Mesothelial cell of epicardium (in vitro differentiated cells): ENCODE measurements at places on chromosomes 7 and 10.

- no peak for DNase-seq
Observed at GRCh38 chr10:3954615-3955014, 169.6 kb upstream of the KLF6 start.

GRCh38 chr10:96651998-96652431 lies 65.2 kb upstream of the TM9SF3 start:
- DNase-seq, result no peak

- DNase-seq, result no peak
Observed at GRCh38 chr7:156539999-156540398, 100.6 kb upstream of the RNF32 start.

- peak; percentile 54 for DNase-seq
Observed at GRCh38 chr10:78700413-78700812, 368.4 kb upstream of the ZMIZ1 start.

DNA sequence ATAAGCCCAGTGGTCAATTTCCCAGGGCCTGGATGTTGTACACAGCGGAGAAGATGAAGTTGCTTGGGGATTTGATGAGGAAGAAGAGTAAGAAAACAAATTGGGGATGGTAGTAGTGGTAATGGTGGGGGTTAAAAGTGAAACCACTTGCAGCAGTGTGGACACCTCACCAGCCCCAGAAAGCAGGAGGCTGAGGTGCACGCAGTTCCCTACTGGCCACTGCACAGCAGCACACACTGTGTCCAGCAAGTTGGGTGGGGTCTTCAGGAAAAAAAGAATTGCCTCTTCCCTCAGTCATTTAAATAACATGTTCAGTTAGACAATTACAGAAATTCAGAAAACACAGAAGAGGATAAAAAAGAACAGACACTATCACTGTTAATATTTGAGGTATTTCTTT lies 96.6 kb downstream of the TAX1BP1 start:
- no peak for DNase-seq

- DNase-seq, result no peak
Observed at GRCh38 chr10:29479081-29479925, 155.5 kb downstream of the SVIL start.

DNA sequence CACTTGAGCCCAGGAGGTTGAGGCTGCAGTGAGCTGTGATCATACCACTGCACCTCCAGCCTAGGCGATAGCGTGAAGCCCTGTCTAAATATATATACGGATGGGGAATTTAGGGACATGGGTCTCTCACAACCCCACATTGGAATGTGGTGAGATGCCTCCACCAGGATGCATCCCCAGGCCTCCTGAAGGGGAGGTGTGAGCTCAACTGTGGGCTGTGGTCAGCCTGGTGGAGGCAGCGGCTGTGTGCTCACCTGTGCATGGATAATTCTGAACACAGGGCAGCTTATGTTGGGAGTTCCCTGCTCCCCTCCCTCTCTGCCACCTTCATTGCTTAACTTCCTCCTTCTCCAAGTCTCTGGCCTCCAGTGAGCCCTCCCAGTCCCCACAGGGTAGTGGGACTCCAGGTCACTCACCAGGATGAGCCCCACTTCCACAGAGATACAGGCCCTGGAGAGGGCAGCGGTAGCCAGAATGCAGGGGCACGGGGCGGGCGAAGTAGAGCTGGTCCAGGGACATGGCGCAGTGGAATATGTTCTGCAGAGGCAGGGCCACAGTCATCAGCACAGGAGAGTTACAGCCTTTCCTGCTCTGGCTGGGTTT lies 30.4 kb downstream of the PYROXD2 start:
- DNase-seq, result no peak

GRCh38 chr10:122052701-122053100 lies 63.7 kb downstream of the TACC2 start:
- no peak for DNase-seq

- peak; percentile 71 for DNase-seq
Observed at GRCh38 chr10:119209035-119209735, 1.8 kb downstream of the GRK5 start.

GRCh38 chr10:15704581-15704968 lies 15.1 kb downstream of the ITGA8 start:
- no peak for DNase-seq

DNA sequence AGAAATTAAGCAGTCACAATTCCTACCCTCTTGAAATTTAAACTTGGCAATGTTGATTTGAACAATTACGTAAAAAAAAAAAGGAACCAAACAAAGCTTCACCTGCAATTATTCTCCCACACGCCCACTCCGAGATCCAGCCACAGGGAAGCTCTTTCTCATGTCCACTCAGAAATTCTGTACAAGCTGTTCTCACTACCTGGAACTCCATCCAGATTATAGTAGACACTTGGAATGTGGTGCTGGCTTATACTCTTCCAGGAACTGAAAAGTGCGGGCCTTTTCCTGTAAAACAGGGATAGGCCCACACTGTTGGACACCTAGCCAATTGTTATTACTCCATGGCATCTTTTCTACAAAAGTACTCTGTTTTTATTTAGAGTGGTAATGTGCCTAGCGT lies 20.3 kb upstream of the TOMM7 start:
- no peak for DNase-seq

GRCh38 chr10:102398172-102399020 lies 2.9 kb downstream of the NFKB2 start:
- no peak for DNase-seq

GRCh38 chr10:87675396-87676376 lies 16.0 kb downstream of the PAPSS2 start:
- DNase-seq, result no peak
